AG10803 (cell line): ENCODE measurements at places on chromosomes 5 and 9.

DNA sequence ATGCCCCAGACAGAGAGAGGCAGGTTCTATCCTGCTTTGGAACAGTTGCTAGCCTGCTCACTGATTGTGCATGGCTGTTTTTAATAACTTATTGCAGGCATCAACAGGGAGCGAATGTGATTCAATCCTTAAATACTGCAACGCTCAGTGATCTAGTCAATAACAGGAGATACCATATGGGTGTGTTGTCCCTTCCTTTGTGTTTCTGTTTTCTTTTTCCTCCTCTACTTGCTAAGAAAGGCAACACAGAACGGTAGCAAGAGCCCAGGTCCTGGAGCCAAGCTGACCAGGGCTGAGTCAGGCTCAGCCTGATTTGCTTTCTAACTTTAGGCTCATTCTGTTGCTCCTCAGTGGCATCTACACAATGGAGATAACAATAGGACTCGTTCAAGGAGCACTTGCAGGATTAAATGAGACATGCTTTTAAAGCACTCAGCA lies 98.6 kb upstream of the EQTN start:
- peak; percentile 29 for DNase-seq

DNA sequence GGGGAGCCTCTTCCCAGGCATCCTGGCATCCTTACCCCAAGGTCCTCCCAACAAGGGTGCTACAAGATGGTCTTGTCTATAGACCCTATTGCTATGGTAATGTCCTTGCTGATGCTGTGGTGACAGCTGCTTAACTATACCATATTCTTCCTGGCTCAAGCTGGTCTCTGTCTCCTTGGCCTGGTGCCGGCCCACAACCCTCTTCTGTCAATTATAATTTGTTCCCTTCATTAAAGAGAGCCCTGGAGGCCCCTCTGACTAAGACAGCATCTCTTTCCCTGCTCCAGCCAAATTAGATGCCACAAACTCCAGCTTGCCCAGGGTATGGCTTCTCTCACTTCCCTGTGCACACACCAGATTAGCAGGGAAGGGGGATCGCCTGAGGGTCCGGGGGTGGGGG lies 86.7 kb downstream of the PSD2 start:
- DNase-seq = no peak

GRCh38 chr5:57818397-57818796 lies 335.8 kb upstream of the ACTBL2 start:
- DNase-seq = no peak

DNA sequence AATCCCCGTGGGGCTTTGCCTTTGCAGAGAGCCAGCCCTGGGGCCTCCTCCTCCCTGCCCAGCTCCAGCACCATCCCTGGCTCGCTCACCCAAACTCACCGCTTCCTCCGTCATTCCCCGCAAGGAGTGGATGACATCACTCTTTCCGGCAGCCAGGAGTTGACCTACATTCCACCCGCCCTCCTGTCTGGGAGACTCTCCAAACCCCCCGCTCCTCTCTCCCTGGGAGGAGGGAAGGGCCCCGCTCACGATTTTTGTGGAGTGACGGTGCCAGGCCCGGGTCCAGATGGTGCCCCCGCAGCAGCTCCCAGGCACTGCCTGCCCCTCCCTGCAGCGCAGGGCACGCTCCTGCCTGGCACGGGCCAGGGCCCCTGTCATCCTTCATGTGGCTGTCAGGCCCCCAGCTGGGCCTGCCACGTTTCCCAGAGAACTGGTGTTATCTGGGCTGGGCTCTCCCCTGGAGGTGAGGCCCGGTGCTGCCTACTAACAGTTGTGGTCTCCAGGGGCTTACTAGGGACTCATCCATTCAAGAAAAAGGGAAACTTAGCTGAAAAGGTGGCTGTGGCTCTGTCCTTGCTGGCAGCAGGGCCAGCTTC lies 52.3 kb downstream of the NTNG2 start:
- peak; percentile 87 for DNase-seq

DNA sequence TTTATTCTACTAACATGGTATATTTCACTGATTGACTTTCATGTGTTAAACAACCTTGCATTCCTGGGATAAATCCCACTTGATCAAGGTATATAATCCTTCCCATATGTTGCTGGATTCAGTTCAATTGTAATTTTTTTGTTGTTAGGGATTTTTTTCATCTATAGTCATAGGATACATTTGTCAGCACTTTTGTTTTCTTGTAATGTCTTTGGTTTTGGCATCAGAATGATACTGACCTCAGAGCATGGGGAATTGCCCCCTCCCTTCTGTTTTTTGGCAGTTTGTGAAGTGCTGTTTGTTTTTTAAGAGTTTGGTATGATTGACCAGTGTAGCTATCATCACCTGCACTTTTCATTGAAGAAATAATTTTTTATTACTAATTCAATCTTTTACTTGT lies 176.8 kb upstream of the RASEF start:
- DNase-seq = peak; percentile 32

- peak; percentile 65 for DNase-seq
Observed at GRCh38 chr5:143582869-143583268, 179.4 kb upstream of the NR3C1 start.

DNA sequence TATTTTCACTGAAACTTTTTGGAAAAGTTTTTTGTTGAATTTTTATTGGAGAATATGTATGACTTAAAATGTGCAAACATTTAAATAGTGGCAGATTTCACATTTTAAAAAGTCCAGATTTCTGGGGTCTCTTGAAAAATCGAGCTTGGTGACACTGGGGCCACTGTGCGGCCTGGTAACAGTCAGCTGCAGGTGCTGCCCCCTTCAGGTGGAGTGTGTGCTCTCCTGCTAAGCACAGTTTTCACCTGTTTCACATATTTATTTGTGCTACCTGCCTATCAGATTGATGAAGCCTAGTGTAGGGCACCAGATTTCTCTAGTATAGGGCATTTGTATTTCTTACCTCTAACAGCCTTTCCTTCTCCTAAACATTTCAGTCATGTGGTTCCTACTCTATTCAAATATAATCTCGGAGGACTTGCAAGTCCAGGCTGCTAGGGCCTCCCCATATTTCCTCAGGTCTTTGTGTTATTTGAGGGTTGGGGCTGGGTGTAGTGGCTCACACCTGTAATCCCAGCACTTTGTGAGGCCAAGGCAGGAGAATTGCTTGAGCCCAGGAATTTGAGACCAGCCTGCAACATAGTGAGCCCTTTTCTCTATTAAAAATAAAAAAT lies 95.8 kb upstream of the KLF9 start:
- DNase-seq = no peak
